ENCODE measurements at places on chromosomes 5 and 9. TPM values are rescaled to one million over a fixed set of nuclear protein-coding genes. Genes with fewer than 3 reads are reported as not detected.

GRCh38 chr9:122059214-122059954 is 33.7 kb downstream of the TTLL11 start:
- DNase-seq, result no peak

GRCh38 chr5:123035360-123035917 is 1.1 kb downstream of the PPIC start:
- no peak for DNase-seq

GRCh38 chr5:175253597-175253996 is 190.4 kb downstream of the DRD1 start:
- no peak for DNase-seq

GRCh38 chr9:136545692-136545964 is 220 bp downstream of the NOTCH1 start:
- no peak for DNase-seq

DNA sequence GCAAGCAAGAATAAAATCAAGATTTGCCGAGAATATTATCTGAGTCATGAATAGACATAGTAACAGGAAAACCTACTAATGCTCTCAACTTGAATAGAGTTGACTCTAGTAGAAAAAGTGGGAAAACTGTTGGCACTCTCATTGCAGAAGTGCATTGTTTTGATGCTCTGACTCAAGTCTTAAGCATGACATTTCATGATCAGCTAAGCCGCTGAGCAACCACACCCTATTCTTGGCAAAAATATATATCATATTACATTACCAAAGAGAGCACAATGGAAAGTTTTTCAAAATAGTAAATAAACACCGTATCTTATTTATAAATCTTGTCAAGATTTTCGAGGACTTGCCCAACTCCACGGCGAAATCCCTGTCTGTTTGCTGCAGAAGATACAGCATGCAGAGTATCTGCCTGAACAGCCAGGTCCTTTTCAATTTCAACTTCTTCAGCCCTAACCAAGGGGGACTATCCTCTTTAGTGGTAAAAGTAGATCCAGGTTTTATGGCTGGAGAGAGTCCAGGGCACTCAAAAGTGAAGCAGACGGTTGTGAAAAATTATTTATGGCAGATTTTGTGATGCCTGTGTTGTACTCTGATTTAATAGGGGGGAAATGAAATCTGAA is 13.9 kb upstream of the ADAMTSL1 start:
- DNase-seq, result peak; percentile 46

- DNase-seq, result no peak
Measured at GRCh38 chr5:1950708-1951103, 68.0 kb upstream of the IRX4 start.

GRCh38 chr9:97397220-97397619 is 14.7 kb upstream of the TDRD7 start:
- no peak for DNase-seq

GRCh38 chr9:105062222-105062855 is 134.4 kb upstream of the ABCA1 start:
- DNase-seq, result no peak

DNA sequence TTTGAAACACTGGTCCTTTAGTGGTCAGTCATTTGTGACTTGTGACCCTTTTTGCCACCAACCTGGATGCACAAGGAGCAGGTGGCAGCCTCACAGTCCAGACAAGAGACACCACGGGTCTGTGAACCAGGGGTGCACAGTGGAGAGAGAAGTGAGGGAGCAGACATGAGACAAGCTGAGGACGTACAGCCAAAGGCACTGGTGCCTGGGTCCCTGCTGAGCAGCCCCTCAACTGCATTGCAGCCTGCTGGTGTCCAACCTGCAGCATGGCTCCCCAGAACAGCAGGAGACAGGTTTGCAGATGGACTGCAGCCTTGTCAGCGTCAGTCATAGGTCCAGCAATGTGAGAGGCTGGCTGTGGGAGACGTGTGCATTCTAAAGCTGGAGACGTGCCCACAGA is 124.2 kb upstream of the FSTL4 start:
- DNase-seq, result no peak

DNA sequence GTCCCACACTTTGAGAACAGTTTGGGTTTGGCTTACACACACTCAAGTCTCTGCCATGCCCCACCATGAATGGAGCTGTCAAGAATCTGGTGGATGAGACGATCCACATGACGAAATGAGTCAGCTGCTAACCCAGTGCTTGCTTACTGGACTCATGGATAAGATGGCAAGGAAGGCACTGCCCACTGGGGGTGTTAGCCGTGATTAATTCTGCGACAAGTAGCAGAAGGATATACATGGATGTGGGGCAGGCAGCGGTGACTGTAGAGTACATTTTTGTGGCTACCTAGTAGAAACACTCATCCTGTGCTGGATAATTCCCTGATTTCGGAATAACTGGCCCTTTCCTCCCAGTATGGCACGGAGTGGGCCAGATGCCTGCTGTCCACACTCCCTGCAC is 77.5 kb downstream of the SPATA31C2 start:
- DNase-seq, result no peak

DNA sequence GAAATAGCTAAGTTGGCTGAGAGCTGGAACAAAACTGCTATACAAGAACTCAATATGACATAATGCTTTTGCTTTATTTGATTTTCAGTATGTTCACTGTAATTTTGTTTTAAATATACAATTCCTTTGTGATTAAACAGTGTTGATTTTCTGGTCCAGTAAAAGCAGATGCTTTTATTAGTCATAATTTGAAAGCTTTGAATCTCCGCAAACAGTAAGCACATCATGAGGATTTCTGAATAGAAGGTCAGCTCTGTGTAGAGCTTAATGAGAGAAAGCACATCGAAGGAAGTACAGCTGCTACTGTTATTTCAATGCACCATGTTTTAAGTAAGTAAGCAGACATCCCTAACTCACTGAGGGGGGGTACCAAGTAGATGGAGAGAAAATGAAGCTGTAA is 701.3 kb upstream of the ACO1 start:
- DNase-seq, result peak; percentile 3

DNA sequence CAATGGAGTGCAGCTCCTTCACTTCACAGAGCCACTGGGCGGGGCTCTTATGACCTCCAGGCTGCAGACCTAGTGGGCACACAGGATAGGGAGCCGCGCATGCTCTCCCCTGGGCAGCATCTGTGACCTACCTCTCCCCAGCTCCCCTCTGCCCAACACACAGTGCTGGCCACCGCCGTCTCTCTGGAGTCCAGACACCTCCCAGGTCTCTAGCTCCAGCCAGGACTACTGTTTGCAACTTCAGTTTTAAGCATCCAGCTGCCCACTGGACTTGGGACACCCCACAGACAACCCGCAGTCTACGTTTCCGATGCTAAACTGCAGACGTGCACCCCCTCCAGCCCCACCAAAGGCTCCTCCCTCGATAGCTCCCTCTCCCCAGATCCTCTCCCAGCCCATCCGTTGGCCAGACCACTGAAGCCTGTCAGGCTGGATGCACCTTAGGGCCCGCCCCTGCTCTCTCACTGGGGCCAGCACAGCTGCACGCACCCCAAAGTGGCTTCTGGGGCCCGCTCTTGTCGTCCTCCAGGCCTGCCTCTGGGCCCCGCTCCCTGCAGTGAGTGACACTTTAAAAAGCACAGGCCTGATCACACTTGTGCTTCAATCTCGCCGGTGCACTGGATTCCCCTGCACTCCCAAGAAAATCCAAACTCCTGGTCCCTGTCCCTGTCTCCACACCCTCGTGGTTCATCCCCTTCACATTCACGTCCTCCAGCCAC is 11.3 kb downstream of the FLT4 start:
- DNase-seq, result no peak

- no peak for DNase-seq
Measured at GRCh38 chr5:176608937-176609723, 826 bp downstream of the GPRIN1 start.

GRCh38 chr5:54717870-54718269 is 200.3 kb downstream of the SNX18 start:
- no peak for DNase-seq

DNA sequence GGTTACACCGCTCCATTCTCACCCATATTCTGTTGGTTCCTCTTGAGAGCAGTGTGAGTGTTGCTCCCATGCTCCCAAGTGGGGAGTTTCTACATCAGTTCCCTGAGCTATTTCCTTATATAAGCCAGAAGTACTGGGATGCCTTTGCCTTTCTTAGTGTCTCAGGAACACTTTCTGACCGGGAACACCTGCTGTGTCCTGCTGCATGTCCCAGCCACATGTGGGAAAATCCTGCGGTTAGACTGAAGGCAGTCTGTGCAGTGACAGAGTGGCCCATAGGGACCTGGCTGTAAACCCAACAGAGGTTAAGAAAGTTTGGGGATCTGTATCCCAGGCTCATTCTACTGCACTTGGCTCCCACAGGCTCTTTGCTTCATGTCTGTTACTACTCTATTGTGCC is 126.0 kb downstream of the EGFLAM start:
- no peak for DNase-seq

- no peak for DNase-seq
Measured at GRCh38 chr9:111400564-111400898, 70.5 kb upstream of the OR2K2 start.

- no peak for DNase-seq
Measured at GRCh38 chr9:80538976-80539375, 967.2 kb downstream of the TLE4 start.

DNA sequence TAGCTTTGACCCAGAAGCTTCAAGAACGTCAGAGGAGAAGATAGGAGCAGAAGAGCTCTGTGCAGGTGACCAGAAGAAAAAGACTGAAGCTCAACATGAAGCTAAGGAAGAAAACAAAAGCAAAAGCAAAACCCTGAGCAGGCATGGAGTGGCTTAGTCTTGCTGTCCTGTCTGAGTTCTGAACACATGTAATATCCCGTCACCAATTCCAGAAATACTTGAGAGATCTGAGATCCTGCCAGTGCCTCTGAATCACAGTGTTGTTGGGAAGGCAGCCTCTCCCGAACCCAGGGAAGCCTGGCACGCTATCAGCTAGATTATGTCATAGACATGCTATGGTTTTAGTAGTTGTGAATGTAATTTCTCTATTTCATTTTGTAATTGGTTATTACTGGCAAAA is 235.7 kb downstream of the ICE1 start:
- DNase-seq, result peak; percentile 49

DNA sequence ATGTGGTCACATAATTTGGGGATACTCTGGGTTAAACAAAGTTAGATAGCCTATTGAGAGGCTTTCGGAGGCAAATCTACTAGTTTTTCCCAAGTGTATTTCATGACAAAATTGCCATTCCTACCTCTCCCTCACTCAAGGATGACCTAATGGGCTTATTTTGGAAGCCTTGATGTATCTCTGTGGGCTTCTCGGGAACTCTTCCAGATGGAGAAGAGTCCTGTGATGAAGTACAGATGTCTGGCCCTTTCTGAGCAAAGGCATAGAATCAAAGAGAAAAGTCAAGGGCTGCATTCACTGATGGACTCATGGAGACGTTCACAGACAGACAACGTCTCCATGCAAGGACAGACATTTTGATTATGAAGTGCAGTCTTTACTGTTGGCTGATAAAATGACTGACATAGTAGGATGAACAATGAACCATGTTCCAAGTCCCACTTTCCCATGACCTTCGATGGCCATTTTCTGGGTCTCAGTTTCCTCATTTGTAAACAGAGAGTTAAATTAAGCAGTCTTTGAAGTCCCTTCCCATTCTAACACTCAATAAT is 347.2 kb upstream of the CD180 start:
- DNase-seq, result peak; percentile 25

FRMD3 gene
- total RNA-seq, result 10.1 TPM

UGCG gene
- 78.5 TPM for total RNA-seq

GFI1B gene
- total RNA-seq, result 0.59 TPM

SPATA31A3 gene
- total RNA-seq, result not detected

SPARC gene
- total RNA-seq, result 3,092 TPM

DEPDC1B gene
- 6.7 TPM for total RNA-seq
